ENCODE measurements at places on chromosomes 1 and 21.
A peak's percentile ranks its signal among the peaks of the same experiment; 100 is the strongest.

DNA sequence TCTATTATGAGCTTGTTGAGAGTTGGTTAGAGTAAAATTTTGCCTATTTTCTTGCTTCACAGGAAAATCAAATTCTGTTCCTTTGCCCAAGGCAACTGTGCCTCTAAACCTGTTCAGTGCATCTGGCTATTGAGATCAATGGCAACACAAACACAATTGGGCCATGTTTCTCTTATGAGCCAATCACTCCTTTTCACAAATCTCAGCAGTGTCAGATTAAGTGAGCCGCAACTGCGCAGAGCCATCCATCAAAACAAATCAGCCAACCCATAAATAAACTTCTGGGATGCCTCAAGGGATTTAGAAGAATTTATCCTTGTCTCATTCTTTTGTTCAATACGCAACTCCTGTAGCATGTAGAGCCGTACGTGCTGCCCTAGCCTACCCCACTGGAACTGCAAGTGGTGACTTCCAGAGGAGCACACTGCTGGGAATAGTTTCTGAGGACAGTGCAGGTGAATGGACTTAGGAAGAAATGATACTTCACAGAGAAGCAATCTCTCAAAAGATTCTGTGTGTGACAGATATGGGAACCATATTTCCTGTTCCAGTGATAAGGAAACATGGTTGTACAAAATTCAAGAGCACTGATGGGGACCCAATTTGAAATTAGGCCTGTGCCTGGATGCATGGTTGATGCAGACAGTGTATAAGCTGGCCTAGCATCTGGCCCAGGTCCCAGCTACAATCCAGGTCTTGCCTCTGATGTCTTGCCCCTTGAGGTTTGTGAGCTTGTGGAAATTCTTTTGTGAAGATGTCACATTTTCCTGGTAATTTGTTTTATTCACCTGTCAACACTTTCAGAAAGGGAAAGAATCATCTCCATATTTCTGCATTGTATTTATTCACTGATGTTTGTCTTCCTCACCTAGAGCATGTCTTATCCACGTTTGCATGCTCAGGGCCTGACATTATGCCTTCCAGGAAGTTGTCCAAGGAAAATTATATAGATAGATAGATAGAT is 166.2 kb downstream of the URB2 start:
- DNase-seq = no peak

- no peak for DNase-seq
These were observed 31.9 kb upstream of the NRDC start for GRCh38 chr1:51910221-51911000.

DNA sequence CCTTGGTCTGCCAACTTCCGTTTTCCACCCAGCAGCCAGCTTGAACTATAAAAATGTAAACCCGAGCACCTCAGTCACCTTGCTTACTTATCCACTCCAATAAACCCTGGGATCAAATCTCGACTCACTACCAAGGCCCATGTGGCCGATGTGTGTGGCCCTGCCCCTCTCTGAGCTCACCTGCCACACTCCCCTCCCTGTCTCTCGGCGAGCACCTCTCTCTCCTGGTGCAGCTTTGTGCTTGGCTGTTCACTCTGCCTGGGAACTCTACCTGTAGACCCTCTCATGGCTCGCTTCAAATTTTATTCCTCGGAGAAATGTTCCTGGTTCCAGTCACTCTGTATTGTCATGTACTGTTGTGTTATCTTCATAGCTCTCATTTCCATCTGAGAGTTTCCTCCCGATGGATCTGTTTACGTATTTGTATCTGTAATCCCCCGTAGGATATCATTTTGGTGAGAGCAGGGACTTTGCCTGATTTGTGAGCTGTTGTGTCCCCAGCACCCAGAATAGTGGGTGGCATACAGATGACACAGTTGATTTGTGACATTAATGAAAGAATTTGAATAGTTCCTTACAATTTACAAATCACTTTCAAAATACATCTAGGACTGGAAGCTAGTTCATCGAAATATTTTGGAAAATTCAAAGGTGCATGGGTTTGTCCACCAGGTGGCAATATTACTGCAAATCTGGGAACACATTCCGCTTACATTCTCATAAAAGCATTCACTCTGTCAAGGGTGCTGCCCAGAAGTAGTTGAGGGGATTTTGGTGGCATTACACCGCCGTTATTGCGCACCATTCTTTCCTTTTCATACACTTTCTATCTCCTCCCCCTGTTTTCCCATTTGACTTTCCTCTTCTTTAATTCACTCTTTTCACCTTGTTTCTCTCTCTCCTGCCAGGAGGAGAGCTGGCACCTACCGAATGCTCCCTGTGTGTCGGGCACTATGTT is 95.3 kb downstream of the ABCA4 start:
- DNase-seq = peak; percentile 33

- DNase-seq = no peak
These were observed 474.5 kb downstream of the DSCAM start for GRCh38 chr21:40372506-40372905.

DNA sequence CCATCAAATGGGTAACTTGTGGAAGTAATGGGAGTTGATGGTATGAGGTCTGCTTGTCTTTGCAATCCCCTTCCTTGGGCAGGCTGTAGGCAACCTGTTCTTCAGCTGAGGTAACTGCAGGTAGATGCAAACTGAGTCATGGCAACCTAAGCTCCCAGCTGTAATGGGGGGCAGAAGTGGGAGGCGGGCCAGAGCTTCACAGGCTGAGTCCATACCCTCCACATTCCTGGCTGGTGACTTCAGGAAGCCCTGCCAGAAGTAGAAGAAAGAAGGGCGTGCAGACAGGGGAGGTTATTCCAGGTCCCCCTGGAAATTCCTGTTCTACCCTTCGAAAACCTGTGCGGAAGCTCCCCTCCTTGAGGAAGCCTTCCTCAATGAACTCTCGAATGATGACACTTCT is 44.9 kb downstream of the ARHGEF11 start:
- DNase-seq = no peak

DNA sequence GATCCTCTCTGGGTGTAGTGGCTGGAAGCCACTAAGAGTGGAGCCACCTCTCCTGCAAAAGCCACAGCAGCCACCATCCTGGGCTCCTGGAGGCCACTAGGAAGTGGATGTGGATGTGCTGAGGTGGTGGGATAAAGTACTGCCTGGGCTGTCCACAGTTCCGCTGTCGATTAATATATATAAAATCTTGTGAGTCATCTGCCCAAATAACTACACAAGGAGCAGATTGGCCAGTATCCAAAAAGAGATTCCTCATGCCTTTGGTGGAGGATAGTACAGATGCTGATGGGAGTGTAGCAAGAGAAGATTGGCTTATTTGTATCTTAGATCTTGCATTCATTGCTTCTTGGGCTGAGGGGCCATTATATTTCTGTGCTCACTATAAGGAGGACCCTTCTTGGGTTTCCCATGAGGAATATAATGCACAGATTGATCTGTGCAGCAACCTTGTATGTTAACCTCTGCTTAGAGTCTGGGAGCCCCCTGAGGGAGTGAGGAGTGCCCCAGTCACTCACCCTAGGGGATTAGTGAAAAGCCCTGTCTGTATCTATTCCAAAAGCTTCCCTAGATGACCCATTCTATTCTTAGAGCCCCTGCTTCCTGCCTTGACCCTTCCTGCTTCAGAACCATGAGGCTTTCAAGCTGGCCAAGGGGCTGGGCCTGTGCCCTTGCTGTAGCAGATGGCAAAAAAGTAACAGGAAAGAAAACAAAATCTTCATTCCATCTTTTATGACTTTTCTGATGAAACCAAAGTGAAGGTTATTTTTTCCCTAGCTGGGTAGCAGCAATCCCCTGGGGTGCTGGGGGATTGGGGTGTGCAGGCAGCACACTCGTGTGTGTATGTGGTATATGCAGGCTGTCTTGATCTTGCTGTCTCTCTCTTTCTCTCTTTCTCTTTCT is 31.7 kb downstream of the RCSD1 start:
- DNase-seq = no peak

DNA sequence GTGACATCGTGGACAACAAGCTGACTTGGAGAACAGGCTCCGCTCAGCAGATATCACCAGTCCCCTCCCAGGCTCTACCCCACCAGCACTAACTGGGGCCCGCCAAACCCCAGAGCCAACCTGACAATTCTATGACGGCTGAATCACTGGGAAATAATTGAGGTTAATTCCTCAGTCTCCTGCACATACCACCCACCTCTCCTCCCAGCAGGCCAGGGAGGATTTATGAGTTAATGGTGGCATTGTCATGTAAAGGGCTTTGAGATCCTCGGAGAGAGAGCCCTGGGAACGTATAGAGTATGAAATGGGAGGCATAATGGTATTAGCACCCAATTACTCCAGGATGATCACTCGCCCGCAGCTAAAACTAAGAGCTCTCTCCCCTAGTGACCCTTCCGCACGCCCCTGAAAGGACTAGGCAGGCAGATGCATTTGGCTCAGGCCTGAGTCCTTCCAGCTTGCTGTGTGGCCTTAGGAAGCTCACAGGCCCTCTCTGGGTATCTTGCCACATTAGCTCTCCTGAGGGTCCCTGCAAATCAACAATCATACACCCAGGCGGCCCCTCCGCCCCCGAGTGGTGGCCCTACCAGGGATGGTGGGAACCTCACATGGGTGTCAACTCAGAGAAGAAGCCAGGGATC is 27.3 kb upstream of the PAX7 start:
- DNase-seq = no peak

DNA sequence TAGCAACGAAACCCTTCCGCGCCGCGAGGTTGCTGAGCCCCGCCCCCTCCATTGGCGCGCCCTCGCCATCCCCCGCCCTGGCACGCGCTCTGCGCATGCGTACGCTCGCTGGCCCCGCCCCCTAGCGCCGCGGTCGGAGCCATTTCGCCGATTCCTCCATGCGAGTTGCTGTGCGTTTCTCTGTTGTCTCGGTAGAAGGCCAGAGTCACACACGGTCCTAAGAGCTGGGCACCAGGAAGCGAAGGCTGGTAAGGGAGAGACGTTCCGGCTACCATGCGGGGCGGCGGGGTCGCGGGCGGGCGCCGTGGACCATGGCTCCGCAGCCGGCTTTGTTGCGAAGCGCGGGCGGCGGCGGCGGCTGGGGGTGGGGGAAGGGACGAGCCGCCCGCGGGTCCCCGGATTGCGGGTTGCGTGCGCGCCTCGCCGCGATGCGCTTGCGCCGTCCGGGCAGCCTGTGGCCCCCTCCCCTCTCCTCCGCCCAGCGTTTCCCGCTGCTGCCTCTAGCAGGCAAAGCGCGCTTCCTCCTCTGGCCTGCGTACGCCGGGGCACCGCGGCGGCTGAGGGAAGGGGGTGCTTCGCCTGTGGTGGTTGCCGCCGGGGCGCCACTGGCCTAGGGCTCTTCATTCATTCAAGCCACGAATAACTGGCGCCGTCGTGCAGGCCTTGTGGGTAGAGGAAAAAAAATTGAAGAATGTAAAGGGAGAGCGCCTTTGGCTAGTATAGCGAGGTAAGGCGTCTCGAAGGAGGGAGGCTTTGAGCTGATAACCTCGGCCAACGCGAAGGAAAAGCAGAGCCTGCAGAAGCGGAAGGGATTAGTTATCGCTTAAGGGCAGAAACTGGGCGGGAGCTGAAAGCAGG is at the start of gene DHX9:
DHX9 (plus strand) TSS at position 139 of the 858 bp plus-strand sequence. CDS start 3,220 bp downstream, outside the sequence.
- DNase-seq = peak; percentile 92

GRCh38 chr1:31266547-31266946 is 26.9 kb upstream of the NKAIN1 start:
- DNase-seq = no peak

All from CD4-positive, alpha-beta T cell treated with Interferon alpha-2 for 1 hour (primary cell).